Dermis blood vessel endothelial cell (primary cell): ENCODE measurements at places on chromosomes 5 and 9. TPM values are rescaled to one million over a fixed set of nuclear protein-coding genes. Genes with fewer than 3 reads are reported as not detected.

DNA sequence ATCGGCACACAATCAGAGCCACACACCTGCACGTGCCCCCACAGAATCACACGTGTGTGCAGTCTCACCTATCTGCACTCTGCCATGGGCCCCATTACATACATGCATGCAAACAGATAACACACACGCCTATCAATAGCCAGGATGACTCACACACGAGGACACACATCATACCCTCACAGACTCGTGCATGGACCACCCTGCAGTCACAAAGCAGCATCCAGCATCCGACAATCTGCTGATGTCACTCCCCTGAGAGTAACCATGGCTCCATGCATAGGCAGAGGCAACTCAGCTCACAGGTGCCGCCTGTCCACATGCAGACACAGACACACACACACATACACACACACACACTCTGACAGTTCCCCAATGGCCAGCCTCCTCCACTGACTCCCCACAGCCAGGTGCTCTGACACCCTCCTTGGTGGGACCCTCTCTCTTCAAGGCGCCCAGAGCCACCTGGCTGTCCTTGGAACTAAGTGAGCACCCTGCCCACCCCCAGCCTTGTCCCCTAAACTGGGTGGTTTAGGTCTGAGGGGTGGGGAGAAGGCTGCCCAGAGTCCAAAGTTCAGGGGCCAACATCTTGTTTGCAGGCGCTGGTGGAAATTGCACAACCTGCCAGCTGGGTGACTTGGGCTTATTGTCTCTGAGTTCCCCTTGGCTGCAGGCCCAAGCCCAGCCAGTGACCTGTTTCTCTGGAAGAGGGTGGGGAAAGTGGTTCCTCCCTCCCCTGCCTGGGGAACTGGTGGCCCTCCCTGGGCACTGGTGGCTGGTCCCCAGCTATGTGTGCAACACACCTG, 34.6 kb upstream of the NEK6 start:
- DNase-seq = peak; percentile 85

DNA sequence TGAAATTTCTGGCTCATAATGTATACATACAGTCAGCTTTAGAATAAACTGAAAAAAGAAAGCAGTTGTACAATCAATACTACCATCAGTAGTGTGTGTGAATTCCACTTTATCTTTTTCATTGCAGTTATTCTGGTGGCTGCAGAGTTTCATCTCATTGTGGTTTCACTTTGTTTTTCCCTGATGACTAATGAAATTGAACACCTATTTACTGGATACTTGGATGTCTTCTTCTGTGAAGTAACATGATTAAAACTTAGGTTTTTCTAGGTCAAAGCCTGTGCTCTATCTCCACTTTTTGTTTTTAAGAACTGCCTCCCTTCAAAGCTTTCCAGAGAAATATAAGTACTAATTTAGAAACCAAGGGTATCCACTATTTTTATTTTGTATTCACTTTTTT, 174.3 kb downstream of the TRPM3 start:
- no peak for DNase-seq

WWC1 gene
- 1.1 and 26.2 TPM in 2 replicates for total RNA-seq

- no peak for DNase-seq
These were observed 10.8 kb upstream of the SLC12A7 start for GRCh38 chr5:1122511-1123294.

PPP3R2 gene
- not detected in 2 replicates for total RNA-seq
